ENCODE measurements at places on chromosomes 3 and 15. TPM values are rescaled to one million over a fixed set of nuclear protein-coding genes. Genes with fewer than 3 reads are reported as not detected.

DNA sequence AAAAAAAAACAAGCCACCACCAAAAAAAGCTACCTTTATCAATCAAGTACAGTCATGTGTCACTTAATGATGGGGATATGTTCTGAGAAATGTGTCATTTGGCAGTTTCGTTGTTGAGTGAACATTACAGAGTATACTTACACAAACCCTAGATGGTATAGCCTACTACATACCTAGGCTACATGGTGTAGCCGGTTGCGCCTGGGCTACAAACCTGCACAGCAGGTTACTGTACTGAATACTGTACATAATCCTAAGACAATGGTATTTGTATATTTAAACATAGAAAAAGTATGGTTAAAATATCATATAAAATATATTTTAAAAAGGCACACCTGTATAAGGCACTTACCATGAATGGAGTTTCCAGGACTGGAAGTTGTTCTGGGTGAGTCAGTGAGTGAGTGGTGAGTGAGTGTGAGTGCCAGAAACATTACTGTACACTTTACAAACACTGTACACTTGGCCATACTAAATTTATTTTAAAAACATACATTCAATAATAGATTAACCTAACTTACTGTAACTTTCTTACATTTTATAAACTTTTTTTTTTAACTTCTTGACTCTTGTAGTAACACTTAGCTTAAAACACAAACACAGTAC, 25.9 kb upstream of the JMJD7 start:
- DNase-seq, result peak; percentile 81

The KY gene
- not detected for total RNA-seq

The BCL2A1 gene
- 2.3 TPM for total RNA-seq

- DNase-seq, result no peak
These were observed 177.9 kb upstream of the SOX2 start for GRCh38 chr3:181533811-181534210.

DNA sequence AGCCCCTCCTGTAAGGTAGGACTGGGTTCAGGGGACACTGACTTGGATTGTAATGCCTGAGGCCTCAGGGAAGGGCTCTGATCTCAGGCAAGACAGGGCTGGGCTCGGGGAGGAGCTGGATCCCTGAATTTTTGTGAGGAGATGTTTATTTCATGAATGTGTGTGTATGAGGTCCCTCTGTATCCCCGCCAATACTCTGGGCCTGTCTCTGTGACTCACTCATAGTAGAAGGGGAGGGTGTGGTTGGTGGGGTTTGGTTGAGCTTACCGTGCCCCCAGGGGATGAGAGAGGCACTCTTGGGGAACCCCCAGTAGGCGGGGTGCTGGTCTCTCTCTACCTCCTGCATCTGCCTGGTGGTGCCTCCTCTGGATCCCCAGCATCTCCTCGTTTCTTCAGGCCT, 28.1 kb downstream of the RPSA start:
- DNase-seq, result no peak

The LXN gene
- total RNA-seq, result 5.5 TPM

GRCh38 chr15:71433402-71433801, 318.1 kb downstream of the THSD4 start:
- no peak for DNase-seq

The PP2D1 gene
- total RNA-seq, result not detected

DNA sequence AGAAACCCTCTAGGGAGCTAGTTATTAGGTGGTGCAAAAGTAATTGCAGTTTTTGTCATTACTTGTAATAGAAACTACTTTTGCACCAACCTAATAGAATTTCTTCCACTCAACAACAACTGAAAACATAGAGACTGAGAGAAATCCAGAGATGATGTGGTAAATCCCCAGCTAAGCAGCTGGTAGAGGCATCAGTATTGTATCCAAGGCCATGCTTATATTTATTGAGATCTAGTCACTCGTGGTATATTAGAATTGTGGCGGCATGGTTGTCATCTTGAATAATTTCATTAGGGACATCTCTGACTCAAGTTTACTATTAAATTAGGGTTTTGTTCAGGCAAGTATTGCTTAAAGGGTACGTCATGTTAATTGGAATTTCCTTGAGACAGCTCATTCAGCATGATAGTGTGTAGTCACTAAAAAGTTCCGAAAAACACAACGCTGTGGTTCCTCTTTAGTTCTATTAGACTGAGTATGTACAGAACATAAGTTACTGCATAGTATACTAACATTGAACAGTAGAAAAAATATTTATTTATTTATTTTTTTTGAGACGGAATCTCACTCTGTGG, 35.3 kb downstream of the PAK2 start:
- no peak for DNase-seq

GRCh38 chr15:85649372-85649771, 145.4 kb downstream of the KLHL25 start:
- DNase-seq, result no peak

- no peak for DNase-seq
These were observed 249.9 kb upstream of the TLE3 start for GRCh38 chr15:70347321-70348225.

- DNase-seq, result peak; percentile 71
These were observed 238.7 kb upstream of the P2RY1 start for GRCh38 chr3:152595975-152596821.

DNA sequence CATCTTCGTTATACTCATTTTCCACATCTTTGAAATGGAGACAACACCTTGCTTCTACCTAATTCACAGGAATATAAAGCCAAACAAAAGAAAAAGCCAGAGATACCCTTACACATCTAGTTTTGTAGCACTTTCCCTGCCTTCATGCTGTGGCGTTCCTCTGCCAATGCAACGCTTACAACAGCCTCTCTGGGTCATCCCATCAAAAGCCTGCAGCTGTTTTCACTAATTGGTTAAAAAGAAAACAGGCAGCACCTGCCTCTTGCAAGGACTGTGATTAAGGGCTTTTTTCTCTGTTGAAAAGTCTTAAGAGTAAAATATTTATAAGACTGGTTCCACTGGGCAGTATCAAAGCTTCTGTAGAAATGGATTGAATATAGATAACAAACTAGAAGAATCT, 120.3 kb downstream of the FMN1 start:
- DNase-seq, result no peak

DNA sequence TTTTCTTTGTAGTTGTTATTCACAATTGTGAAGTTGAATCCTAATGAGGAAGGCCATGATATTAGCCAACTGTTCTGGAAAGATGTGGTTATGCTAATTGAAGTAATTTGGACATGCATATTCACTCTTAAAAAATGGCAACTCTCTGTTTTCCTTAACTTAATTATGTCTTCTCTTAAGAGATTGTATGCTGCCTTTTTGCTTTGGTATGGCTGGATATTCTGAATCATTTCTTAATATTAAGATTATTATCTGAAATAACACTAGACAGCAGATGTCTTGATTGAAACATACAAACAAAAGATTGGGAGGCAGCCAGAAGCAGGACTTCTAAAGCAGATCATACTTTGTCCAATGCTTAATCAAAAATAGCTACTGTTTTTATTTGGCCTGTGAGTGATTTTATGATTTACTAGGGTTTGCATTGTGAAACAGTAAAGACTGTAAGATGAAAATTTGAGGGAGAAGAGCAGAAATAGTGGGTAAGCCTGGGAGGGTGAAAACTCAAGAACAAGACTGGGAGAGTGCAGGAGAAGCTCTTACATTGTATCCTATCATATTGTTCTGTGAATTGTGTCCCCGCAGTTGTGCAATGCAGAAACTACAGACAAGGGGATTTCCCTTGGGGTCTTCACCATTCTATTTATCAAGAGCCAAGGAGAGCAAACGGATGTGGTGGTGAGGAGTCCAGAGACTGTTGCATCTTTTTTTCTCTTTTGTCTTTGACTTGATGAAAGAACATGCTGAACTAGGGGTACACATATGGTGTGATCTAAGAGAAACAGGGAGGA, 554.8 kb downstream of the TUSC7 start:
- DNase-seq, result no peak

DNA sequence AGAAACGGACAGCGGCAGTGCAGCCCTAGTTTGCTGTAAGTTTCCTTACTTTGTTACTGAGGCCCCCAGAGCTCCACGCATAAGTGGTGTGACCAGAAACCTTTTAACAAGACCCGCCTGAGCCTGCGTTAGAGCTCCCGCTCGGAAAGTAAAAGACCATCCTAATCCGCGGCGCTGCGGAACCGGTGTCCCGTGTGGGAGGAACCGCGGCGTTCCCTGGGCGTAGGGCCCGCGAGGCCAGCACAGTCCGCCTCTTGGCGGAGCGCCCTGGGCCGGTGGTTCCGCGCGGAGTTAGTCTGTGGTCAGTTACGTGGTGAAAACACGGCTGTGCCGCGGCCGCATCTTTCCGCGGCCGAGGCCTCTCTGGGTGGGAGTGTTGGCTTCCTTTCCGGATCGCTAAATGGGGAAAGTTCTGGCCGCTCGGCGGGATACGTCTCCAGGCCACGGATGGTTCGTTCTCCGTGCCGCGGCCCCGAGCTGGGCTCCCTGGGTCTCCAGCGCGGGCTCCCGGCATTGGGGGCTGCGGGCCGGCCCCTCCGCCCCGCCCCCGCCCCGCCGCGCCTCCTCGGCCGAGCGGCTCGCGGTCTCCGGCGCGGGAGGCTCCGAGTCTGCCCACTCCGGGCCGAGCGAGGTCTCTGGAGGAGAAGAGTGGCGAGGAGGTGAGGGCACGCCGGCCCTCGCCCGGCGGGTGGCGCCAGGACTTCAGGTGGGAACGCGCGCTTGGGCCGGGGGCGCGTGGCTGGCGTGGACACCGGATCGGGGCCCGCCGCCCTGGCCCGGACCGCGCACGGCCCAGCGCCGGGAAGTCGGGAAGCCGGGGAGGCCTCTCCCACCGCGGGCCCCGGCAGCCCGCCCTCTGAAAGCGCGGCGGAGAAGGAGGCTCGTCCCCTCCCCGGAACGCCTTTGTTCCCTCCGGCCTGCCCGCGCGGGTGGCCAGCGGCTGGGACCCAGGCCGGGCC, 754 bp downstream of the B3GNT5 start:
- DNase-seq, result no peak

DNA sequence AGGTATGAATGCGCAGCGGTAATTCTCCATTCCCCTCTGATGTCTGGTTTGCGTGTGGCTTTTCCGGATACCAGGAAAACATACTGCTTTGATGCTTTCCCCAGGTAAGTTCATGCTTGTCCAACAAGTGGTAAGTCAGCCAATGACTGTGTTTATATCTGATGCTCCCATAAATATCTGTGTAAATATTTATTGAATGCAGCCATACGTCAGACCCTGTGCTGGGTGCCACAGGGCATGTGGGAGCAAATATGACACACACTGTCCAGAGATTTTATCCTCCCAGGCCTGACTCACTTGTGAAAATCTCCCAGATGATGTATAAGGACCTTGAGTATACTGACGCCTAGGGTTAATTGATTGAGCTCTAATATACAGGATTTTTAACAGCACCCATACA, 29.6 kb upstream of the CEMIP start:
- DNase-seq, result no peak

The ABI3BP gene
- not detected for total RNA-seq

The PRKCD gene
- total RNA-seq, result 91.6 TPM

- no peak for DNase-seq
These were observed 19.2 kb downstream of the SNX33 start for GRCh38 chr15:75666823-75667501.

- DNase-seq, result no peak
These were observed 342.4 kb upstream of the KCNMB2 start for GRCh38 chr3:178193846-178194245.

DNA sequence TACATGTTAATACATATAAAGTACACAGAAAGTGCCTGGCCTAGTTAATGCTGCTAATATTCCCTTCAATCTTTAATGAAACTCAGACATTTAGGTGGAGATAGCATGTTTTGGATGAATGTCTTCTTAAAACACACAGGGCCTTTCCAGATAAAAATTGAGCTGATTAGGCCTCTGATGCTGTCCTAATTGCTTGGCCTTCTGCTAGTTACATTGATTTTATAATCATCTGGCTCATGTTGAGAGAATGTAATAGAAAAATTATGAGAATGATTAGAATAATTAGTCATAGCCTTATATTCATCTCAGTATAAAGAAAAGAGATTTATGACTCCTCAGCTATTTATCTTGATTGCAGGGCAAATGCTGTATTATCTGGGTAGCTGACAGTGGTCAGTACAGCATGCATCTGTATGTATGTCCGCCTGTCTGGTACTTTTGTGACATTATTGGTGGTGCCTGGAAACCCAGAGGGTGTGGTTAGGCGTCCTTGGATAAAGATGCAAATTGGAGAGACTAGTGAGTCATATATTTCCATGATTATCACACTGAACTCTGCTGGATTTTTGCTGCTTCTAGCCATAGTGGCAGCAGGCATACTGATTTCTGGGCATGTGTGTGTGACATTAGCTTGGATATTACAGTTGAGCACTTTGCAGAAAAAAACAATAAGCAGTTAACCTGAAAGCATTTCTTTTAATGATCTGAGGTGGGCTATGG, 120.8 kb downstream of the FEZF2 start:
- DNase-seq, result no peak

The MESP1 gene
- not detected for total RNA-seq

DNA sequence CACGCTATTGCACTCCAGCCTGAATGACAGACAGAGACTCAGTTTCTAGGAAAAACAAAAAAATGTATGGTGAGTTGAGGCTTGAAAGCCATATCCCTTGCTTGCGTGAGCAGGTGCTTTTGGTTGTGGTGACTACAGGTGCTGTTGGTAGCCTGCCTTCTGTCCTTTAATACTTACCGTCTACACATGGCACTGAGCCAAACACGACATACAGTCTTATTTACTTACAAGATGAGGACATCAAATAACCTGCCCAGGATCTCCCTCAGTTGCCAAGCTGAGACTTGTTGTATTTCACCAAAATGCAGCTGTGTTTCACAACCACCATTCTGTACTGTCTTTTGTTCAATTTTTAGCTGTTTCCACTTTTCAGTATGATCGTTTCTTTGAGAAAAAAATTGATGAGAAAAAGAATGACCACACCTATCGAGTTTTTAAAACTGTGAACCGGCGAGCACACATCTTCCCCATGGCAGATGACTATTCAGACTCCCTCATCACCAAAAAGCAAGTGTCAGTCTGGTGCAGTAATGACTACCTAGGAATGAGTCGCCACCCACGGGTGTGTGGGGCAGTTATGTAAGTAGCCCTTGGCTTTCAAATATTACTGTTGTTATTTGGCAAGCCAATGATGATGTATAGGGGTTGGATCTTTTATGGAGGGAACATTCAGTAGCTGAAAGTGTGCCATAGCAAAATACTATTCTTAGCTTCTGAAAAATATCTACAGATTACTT, 6.5 kb downstream of the ALAS1 start:
- DNase-seq, result no peak

The ATP13A4 gene
- 2.5 TPM for total RNA-seq

- DNase-seq, result no peak
These were observed 310.3 kb downstream of the FGF12 start for GRCh38 chr3:192417017-192417416.

DNA sequence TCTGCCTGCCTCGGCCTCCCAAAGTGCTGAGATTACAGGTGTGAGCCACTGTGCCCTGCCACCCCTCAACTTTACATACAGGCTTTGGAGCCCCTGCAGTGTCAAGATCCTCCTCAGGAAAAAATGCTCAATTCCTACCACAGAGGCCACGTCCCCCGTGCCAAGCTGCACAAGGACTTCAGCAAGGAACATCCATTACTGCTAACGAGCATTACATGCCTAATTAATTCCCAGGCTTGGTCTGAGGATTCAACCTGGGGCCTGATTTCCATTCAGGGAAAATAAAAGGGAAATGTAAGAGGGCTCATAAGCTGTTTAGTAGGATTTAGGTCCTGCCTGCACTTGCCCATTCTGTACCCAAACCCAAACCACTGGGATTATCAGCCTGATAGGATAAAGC, 161.4 kb downstream of the RAB11A start:
- no peak for DNase-seq
